ENCODE measurements at places on chromosomes 5 and 9. TPM values are rescaled to one million over a fixed set of nuclear protein-coding genes. Genes with fewer than 3 reads are reported as not detected.
A peak's percentile ranks its signal among the peaks of the same experiment; 100 is the strongest.

GRCh38 chr5:158463188-158463587 lies 604.2 kb upstream of the CLINT1 start:
- DNase-seq = no peak
- H3K27me3 ChIP-seq = no peaks in the 10 kb centered on the region
- H3K4me1 ChIP-seq = peaks cover 10% of the 10 kb centered on the region
- no peak overlapping the region for H3K27ac ChIP-seq
- no peak overlapping the region for H3K4me3 ChIP-seq

- H3K36me3 ChIP-seq = no peaks in the 10 kb centered on the region
- H3K27ac ChIP-seq = no peak overlapping the region
- DNase-seq = no peak
- H3K4me3 ChIP-seq = no peak overlapping the region
Measured at GRCh38 chr5:60020457-60020856, 126.9 kb upstream of the PDE4D start.

- H3K27ac ChIP-seq = no peak overlapping the region
- no peaks in the 10 kb centered on the region for H3K27me3 ChIP-seq
- no peak for DNase-seq
- no peaks in the 10 kb centered on the region for H3K36me3 ChIP-seq
- peaks cover 25% of the 10 kb centered on the region for H3K4me1 ChIP-seq
Measured at GRCh38 chr9:125558453-125559092, 148.4 kb downstream of the MAPKAP1 start.

- peaks cover 38% of the 10 kb centered on the region for H3K4me1 ChIP-seq
- DNase-seq = peak; percentile 65
- H3K36me3 ChIP-seq = no peaks in the 10 kb centered on the region
- no peak overlapping the region for H3K27ac ChIP-seq
- no peaks in the 10 kb centered on the region for H3K27me3 ChIP-seq
Measured at GRCh38 chr5:156474251-156474650, 147.3 kb downstream of the SGCD start.

DNA sequence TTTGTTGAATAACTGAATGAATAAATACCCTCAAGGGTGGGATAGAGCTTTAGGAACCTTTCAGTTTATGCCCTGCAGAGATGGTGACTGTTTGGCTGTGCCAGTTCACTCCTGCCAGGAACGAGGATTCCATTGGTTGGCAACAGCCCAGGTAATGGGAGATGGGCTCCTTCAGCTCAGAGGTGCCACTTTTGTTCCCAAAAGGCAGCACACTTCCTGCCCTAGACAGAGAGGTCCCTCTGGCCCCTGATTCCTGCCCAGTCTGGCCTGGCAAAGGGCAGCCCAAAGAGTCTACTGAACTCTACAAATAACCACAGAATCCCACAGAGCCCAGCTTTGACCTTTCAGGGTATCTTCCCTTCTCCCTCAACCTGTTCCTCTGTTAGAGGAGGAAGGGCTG lies 1.6 kb downstream of the C9orf152 start:
- DNase-seq = no peak
- H3K27ac ChIP-seq = no peak overlapping the region
- no peaks in the 10 kb centered on the region for H3K4me1 ChIP-seq
- peaks cover 3% of the 10 kb centered on the region for H3K27me3 ChIP-seq
- no peaks in the 10 kb centered on the region for H3K36me3 ChIP-seq
- H3K4me3 ChIP-seq = no peak overlapping the region

- H3K27me3 ChIP-seq = no peaks in the 10 kb centered on the region
- no peak overlapping the region for H3K27ac ChIP-seq
- no peak overlapping the region for H3K4me3 ChIP-seq
- H3K36me3 ChIP-seq = no peaks in the 10 kb centered on the region
- no peak for DNase-seq
Measured at GRCh38 chr9:19619221-19619620, 169.6 kb downstream of the SLC24A2 start.

DNA sequence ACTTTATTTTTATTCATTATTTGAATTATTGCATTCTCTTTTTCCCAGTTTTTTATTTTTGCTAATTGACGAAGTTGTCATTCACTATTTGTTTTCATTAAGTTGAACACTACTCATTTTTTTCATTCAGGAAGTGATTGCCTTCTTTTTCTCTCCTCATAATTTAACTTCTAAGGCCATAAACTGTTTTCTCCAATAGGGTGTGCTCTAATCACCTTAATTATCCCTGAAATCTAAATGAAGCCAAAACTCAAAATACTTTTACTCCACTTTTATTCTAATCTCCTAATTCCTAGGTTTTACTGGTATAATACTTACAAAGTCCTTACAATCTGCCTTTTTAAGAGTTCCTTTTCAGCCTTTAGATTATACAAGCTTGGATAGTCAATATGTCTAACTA lies 2.9 kb upstream of the OR13C2 start:
- no peak for DNase-seq
- H3K4me3 ChIP-seq = no peak overlapping the region
- H3K27me3 ChIP-seq = no peaks in the 10 kb centered on the region
- H3K4me1 ChIP-seq = no peaks in the 10 kb centered on the region

- DNase-seq = no peak
- no peak overlapping the region for H3K27ac ChIP-seq
- H3K36me3 ChIP-seq = no peaks in the 10 kb centered on the region
Measured at GRCh38 chr5:123116058-123116457, 27.0 kb downstream of the PRDM6 start.

GRCh38 chr9:128341435-128341849 lies 1.1 kb downstream of the SLC27A4 start:
- H3K36me3 ChIP-seq = peaks cover 4% of the 10 kb centered on the region
- peak; percentile 55 for DNase-seq
- H3K27ac ChIP-seq = peak overlapping the region; percentile 76
- H3K4me3 ChIP-seq = peak overlapping the region; percentile 88
- no peaks in the 10 kb centered on the region for H3K27me3 ChIP-seq
- peaks cover 16% of the 10 kb centered on the region for H3K4me1 ChIP-seq

DNA sequence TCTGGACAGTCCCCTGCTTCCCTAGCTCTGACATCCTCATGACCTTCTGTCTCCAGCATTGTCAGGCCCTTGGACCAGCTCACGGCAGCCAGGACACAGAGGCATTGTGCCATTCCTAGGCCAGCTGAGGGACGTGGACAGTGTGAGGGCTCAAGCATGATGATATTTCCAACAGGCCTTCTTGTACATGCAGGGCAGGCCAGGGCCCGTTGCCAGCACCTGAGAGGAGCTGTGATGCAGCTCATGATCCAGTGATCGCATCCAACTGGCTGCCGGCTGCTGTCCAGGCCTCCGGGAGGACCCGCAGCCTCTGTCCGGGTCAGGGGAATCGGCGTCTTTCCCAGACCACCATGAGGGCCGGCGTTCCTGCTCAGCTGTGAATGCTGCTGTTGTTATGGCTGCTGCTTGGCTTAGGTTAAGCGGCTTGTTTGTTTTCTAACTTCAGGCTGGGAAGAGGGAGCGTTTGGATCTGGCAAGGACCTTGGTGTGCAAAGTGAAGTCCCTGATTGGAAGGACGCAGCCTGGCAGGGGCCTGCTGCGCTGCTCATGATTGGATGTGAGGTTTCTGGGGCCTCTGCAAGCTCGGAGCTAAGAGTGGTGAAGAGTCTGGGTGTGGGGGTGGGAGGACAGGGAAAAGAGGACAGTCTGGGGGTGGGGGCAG lies 53.8 kb downstream of the PDZD2 start:
- no peak overlapping the region for H3K4me3 ChIP-seq
- H3K27me3 ChIP-seq = no peaks in the 10 kb centered on the region
- peak overlapping the region; percentile 61 for H3K27ac ChIP-seq
- peak; percentile 60 for DNase-seq
- no peaks in the 10 kb centered on the region for H3K4me1 ChIP-seq

DNA sequence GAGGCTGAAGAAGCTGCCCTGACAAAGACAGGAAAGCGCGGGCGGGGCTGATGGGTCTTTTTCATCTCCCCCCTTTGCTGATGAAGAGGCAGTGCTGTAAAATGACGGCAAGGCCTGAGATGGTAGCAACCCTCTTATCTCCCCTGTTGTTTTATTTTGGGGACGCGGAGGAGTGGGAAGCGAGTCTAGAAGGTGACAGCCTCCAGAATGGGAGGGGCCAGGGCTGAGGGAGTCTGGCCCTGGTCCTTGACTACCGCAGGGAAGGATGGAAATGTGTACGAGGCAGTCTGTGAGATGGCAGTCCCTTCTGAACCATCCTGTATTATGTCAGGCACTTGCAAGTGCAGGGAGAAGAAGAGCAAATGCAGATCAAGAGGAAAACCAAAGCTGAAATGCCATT lies 46.1 kb upstream of the TCERG1 start:
- no peak overlapping the region for H3K4me3 ChIP-seq
- H3K27me3 ChIP-seq = peaks cover 16% of the 10 kb centered on the region
- no peaks in the 10 kb centered on the region for H3K36me3 ChIP-seq
- no peak overlapping the region for H3K27ac ChIP-seq

DNA sequence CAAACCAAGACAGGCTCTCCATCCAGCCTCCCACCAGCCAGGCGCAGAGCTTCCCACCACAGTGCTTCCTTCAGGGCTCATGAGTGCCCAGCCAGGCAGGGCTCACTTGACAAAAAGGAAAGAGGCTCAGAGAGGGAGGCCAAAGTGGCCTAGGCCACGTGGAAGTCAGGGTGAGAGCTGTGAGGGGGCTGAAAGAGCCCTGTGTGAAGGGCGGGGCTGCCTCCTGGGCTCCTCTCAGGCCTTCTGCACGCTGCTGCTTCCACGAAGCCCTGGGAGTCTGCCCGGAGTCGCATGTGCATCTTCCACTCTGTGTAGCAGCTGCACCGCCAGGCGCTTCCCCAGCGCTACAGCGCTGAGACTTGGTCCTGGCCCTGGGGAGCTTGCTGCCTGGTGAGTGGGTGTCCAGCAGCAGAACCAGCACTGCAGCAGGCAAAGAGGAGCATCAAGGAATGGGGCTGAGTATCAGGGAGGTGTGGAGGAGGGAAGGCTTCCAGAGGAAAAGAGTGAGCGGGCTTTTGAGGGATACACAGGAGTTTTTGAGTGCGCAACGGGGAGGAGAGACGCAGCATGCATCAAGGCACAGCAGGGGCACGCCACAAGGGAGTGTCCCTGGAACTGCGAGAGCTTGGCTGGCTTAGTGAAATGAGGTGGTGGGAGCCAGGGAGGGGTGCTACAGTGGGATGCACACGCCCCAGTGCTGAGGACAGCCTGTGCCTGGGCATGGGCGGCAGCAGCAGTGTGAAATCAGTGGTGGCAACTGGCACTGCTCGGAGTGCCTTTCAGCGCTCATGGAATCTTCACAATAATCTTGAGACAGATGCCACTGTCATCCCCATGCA lies 178.0 kb downstream of the GAPVD1 start:
- no peaks in the 10 kb centered on the region for H3K4me1 ChIP-seq
- no peaks in the 10 kb centered on the region for H3K36me3 ChIP-seq
- no peak overlapping the region for H3K4me3 ChIP-seq
- no peak overlapping the region for H3K27ac ChIP-seq
- H3K27me3 ChIP-seq = no peaks in the 10 kb centered on the region

DNA sequence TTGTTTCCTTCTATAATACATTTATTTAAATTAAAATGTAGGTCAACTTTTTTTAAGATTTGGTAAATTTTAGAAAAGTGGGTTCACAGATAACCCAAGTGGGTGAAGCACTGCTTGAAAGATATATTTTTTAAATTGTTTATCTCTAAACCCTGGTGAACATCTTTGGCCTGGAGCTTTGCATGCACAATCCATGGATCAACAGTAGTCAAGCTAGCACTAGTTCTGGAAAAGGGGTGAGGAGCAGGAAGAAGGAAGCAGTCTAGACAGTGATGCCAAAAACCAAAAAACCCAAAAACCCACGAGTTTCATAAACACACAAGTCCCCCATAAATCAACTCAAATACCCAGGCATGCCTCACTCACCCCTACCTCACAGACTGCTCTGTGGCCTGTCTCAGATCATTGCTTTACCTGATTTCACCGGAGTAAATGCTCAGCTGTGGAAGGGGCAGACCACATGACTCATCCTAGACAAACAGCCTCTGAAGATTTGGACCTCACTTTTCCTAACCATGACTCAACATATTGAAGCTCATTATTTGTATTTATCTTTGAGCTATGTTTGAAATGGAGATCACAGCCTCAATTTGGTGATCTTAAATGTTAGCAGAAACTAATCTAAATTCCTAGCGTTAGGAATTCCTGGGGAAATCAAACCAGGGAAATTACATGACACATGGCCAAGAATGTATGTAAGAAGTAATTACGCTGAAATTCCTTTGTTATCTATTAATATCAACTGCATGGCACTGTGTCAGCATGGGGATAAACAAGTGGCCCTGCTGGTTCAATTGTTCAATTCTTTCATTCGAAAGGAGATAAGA lies 149.6 kb downstream of the ZNF608 start:
- H3K36me3 ChIP-seq = no peaks in the 10 kb centered on the region
- no peak for DNase-seq
- peaks cover 34% of the 10 kb centered on the region for H3K4me1 ChIP-seq
- H3K27ac ChIP-seq = no peak overlapping the region
- H3K27me3 ChIP-seq = no peaks in the 10 kb centered on the region

DNA sequence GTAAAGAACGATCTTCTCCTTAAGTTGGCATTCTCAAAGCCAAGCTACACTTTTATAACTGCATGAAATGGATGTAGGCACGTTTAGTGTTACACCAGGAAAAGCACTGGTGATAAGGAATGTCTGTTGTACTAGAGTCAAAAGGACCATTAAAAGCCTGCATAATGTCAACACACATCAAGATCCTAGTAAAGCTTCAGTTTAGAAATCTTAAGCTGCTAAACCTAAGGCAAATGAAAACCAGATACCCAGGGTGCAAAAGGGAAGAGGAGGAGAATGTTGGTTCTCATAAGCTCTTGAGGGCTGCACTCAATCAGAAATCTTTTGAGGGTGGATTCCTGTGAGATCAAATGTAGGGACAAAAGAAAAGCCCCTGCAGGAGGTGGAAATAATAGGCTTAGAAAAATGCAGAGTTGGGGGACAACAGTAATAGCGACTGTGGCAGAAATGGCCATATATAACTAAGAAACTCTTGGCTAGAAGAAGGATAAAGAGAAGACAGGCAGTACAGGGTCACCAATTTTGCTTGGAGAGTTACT lies 148.2 kb downstream of the FBXL17 start:
- no peak for DNase-seq
- H3K36me3 ChIP-seq = no peaks in the 10 kb centered on the region
- no peaks in the 10 kb centered on the region for H3K27me3 ChIP-seq
- H3K4me3 ChIP-seq = no peak overlapping the region

Gene WNT8A
- total RNA-seq = not detected

Gene GARIN3
- not detected for total RNA-seq

Gene TNFAIP8
- 12.1 TPM for total RNA-seq

Gene TNC
- total RNA-seq = 3.9 TPM

Gene IL4
- total RNA-seq = not detected

Gene GFI1B
- 0.34 TPM for total RNA-seq

Gene SLC4A9
- not detected for total RNA-seq

Gene CCDC180
- total RNA-seq = 2.8 TPM

Gene ADRB2
- 4.4 TPM for total RNA-seq
